ENCODE measurements at places on chromosomes 6 and 20. TPM values are rescaled to one million over a fixed set of nuclear protein-coding genes. Genes with fewer than 3 reads are reported as not detected.

GRCh38 chr20:36179170-36179945 is 24.8 kb downstream of the EPB41L1 start:
- no peak for DNase-seq

The FHL5 gene
- not detected for polyA plus RNA-seq

- no peak for DNase-seq
These were observed at the start of gene DSP for GRCh38 chr6:7541175-7542064. Gene DSP (plus strand): TSS chr6:7541671. CDS start chr6:7541916, 245 bp downstream.

The NCOA6 gene
- polyA plus RNA-seq = 9.6 TPM

DNA sequence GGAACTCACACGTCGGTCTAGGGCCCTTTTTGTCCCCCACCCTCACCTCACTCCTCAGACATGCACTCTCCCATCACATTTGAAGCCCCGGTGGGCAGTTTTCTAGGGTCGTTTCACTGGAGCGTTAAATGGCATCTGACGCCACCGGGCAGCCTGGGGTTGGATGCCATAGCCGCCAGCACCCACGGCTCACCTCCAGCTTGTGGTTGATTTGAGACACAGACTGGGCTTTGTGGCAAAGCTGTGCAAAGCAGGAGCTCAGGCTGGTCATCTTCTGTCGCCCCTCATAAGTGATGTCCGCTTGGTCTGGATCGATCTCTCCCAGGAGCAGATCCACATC is 530 bp downstream of the GOPC start:
- DNase-seq = no peak
